Natural killer cell treated with Interleukin-12 subunit alpha and Interleukin-12 subunit beta and Interleukin-15 and Interleukin-18, amount 100 ng/mL, for 72 hours (primary cell): ENCODE measurements at places on chromosomes 16 and 17. TPM values are rescaled to one million over a fixed set of nuclear protein-coding genes. Genes with fewer than 3 reads are reported as not detected.
A peak's percentile ranks its signal among the peaks of the same experiment; 100 is the strongest.

GRCh38 chr16:49592546-49593423 lies 219.2 kb downstream of the C16orf78 start:
- DNase-seq: no peak

GRCh38 chr16:87145181-87146176 lies 171.7 kb downstream of the C16orf95 start:
- no peak for DNase-seq

GRCh38 chr16:35405526-35405925 lies 1946.1 kb downstream of the TP53TG3F start:
- DNase-seq: no peak

- DNase-seq: no peak
These were observed 23.7 kb downstream of the WIPF2 start for GRCh38 chr17:40242774-40243173.

- no peak for DNase-seq
These were observed 5.0 kb upstream of the ADGRG1 start for GRCh38 chr16:57623251-57624043.

DNA sequence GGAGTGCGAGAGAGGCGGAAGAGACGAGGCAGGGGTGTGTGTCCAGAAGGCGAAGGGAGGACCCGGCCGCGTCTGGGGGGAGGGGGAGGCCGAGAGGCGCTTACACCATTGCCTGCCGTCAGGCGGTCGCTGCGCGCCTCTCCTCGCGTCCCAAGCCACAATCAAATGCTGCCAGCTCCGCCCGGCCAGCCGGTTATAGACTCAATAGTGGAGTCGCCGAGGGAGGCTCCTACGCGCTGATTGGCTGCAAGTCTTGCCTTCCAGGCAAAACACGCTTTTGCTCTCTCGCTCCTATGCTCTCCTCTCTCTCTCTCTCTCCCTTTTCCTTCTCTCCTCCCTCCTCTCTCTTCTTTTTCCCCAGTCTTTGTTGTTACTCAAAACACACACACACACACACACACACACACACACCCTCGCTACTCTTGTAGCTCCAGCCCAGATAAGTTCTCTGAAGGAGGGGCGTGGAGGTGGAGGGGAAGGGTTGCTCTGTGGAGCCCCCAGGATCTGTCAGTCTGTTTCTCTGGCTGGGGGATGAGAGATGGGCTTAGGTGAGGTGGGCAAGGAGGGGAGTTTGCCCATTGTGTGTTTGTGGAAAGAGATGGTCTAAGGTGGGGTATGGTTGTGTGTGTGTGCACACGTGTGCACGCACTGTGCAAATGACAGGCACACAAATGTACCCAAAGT lies at the start of gene DLX3:
DLX3 (minus strand) TSS at position 170 of the 684 bp plus-strand sequence. CDS start 226 bp downstream, outside the sequence.
- DNase-seq: no peak

GRCh38 chr17:5580367-5580766 lies 3.9 kb downstream of the NLRP1 start:
- no peak for DNase-seq

- no peak for DNase-seq
These were observed at the start of gene CPNE7 for GRCh38 chr16:89575247-89576152. TSS of gene CPNE7 (plus strand) at chr16:89575758. CDS start at chr16:89575898, 140 bp downstream.

DNA sequence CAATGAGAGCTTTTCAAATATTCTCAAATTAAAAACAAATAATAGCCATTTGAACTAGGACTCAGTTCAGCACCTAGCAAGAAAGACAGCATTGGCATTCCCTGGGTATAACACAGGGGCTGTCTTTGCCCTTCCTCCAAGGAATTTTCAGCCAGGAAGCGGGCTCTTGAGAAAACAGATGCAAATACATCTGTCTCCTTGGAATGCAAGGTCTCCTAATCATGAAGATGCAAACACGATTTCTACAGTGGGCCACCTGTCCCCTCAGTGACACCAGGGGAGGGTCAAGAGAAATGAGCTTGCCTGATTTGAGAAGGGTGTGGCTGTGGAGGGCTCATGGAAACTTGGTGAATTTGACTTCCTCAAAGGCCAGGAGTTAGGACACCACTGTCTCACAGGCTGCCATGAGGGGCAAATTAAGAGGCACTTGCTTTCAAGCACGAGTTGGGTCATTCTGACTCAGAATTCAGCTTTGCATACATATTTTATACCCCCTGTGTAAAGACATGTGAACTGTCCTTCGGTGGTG lies 24.5 kb upstream of the SUPT4H1 start:
- DNase-seq: no peak

GRCh38 chr17:4679658-4680057 lies 24.3 kb downstream of the PELP1 start:
- DNase-seq: no peak

GRCh38 chr17:5500589-5501391 lies 14.4 kb downstream of the MIS12 start:
- DNase-seq: peak; percentile 82

- no peak for DNase-seq
These were observed 36.4 kb upstream of the CDH15 start for GRCh38 chr16:89135166-89135565.

DNA sequence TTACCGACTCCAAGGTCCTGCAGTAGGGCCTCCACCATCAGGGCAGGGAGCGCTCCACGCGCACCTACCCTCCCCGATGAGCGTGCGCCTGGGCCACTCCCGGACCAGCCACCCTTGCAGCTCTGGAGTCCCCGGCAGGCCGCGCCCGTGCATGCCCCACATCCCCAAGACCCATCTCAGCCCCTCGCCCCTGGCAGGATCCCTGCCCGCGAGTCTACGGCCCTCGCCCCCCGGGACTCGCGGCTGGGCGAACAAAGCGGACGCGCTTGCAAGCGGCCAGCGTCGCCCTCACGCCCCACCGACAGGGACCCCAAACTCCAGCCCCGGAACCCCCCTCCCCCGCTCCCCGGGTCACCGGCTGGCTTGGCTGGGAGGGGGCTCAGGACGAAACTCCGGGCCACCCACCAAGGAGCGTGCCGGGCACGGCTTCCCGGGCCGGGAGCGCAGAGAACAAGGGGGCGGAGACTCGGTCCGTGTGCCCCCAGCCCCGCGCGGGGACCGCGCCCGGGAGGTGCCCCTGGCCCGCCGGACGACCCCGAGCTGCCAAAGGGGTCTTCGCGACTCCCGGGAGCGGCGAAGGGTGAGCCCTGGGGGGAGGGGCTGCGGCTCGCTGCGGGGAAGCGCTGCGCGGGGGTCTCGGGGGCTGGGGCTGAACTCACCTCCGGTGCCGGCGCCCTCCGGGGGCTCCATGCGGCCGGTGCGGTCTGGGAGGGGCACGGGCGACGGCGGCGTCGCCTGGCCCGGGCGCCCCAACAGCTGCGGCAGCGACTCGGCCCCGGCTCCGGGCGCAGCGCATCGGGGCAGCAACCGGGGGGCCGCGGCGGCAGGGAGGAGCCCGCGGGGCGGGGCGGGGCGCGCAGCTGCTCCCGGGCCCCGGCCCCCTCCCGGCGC lies at the start of gene DBNDD1:
DBNDD1 (minus strand) TSS at position 805 of the 891 bp plus-strand sequence; CDS start at position 690, 115 bp downstream.
- peak; percentile 58 for DNase-seq

GRCh38 chr16:55357241-55357640 lies 33.2 kb downstream of the IRX6 start:
- DNase-seq: no peak

DNA sequence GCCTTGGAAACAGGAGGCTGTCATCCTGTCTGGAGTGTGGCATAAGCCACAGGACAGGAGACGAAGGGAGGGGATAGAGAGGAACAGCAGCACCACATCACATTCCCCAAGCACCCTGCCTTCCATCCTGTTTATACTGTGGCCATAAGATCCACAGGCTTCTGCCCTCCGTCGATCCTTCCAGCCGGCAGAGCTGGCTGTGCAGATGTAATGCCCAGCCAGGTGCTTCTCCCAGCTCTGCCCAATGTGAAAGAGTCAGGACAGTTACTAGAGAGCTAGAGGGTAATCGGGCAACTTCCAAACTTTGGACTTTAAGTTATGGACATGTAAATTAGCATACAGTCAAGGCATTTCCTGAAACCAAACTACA lies 368.4 kb downstream of the SOX9 start:
- DNase-seq: no peak

GRCh38 chr16:50889746-50890145 lies 147.9 kb downstream of the CYLD start:
- DNase-seq: no peak

DNA sequence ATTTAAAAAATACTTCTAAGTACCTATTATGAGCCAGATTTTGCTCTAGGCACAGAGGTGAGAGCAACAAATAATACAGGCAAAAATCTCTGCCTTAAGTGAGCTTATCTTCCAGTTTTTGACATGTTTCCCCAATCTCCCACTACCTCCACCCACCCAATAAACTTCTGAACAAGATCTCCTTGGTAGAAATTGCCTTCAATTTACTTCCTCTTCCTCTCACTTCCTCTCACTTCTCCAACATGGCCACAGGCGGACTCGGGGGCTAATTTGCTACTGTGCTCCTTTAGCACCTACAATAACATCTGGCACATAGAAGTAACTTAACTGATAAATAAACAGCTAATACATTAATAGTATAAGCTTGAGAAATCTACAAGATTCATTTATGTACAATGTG lies 82.6 kb downstream of the CACNG1 start:
- no peak for DNase-seq

GRCh38 chr17:67058036-67058435 lies 13.7 kb downstream of the CACNG1 start:
- no peak for DNase-seq

- no peak for DNase-seq
These were observed 30.1 kb upstream of the SMURF2 start for GRCh38 chr17:64692187-64692586.

- DNase-seq: peak; percentile 1
These were observed 6.8 kb downstream of the FN3KRP start for GRCh38 chr17:82723169-82723807.

DNA sequence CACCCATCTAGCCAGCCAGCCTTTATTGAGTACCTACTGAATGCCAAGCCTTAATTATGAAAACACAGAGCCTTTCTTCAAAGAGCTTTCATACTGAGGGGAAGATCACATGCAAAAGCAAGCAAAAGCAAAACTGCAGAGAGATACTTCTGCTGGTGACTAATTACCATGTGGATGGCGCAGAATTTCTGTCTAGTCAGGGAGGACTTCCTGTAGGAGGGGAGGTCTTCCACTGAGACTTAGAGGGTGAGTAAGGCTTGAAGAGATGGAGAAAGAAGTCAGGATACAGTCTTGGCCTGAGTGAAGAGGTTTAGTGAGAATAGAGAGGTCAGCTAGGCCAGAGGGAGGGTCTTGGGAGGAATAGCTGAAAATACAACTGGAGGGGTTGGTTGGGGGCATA lies 53.9 kb upstream of the CCL2 start:
- DNase-seq: no peak

DNA sequence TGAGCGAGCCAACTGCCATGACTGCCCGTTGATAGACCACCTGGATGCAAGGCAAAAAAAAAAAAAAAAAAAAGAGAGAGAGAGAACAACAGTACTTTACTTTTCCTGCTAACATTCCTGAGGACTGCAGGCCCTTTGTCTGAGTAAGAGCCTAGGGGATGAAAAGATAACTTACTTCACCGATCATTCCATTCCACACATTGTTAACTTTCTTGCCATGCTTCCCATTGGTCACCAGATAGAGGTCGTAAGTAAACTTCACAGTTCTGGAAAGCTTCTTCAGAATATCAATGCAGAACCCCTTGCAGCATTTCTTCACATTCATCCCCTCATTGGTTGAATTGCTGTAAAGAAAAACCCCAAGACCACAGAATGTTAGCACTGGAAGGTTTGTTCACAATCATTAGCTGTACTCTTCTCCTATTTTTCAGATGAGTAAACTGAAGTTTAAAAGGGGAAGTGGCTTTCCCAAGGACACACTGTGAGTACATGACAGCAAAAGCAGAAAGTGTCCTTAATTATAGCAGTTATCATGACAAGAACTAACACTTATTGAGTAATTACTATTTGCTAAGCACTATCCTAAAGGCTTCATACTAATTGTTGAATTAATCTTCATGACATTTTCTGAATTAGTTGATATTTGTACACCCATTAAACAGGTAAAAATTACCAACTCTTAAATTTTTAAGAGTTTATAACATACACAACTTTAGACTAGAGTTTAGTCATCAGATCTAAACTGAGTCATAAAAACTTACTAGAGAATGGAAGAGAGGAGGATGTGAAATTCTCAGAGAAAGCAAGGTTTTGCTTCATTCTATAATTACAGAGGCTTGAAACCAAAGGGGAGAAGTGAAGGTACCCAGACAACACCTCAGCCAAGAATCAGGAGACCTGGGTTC lies 341.2 kb downstream of the GRIN2A start:
- no peak for DNase-seq

DNA sequence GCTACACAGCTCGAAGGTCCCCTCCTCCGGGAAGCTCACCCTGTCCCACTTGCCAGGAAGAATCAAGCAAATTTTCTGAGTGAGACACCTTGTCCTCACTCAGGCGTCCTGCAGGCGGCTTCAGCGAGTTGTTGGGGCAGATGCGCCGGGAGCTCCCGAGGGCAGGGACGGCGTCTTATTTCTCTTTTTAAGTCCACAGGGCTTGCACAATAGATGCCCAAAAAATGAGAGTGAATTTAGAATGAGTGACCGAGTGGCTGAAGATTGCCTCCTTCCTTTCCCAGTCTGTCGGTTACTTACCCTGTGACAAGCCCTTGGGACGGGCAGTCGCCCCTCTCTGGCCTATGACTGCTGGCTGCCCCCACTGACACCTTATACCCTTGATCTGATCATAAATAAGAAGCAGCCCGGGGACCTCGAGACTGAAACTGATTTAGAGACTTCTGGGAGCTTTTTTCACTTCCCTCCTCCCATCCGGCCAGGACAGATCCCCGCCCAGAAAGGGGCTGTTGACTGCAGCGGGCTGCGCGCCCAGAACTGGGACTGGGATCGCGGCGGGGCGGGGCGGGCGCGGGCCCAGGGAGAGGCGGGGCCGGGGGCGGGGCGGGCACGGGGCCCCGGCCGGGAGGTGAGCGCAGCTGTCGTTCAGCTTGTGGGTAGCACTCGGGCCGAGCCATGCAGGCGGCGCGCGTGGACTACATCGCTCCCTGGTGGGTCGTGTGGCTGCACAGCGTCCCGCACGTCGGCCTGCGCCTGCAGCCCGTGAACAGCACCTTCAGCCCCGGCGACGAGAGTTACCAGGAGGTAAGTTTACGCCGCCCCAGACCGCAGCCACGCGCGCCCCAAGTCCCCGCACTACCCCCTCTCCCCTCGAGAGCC lies at the start of gene TTYH2:
TTYH2 (plus strand) TSS at position 659 of the 879 bp plus-strand sequence; CDS start at position 676, 17 bp downstream.
- peak; percentile 79 for DNase-seq

The APOBR gene
- 20.4 TPM for total RNA-seq

The GSDMA gene
- 0.24 TPM for total RNA-seq

The TP53TG3 gene
- not detected for total RNA-seq

The DOC2A gene
- total RNA-seq: not detected

The C16orf92 gene
- total RNA-seq: not detected

The C16orf46 gene
- total RNA-seq: 0.52 TPM

The MPO gene
- not detected for total RNA-seq

The CCDC92B gene
- total RNA-seq: not detected

The RNF43 gene
- 1.3 TPM for total RNA-seq
